ENCODE measurements at places on chromosomes 7 and 10.

DNA sequence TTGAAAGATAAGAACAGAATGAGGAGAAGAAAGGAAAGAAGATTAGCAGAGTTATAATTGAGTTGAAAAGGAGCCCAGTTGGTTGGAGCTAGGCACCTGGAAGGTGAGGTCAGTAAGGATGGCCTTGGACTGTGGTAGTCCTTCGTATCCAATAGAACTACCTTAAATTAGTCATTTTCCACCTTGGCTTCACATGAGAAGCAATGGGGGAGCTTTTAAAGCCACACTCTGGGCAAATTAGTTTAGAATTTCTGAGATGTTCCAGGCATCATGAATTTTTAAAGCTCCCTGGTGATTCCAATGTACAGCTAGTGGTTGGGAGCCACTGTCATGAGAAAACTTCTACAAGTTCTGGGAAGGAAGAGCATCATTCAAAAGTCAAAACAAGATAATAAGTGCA is 27.3 kb upstream of the CYP3A5 start:
- DNase-seq, result no peak

DNA sequence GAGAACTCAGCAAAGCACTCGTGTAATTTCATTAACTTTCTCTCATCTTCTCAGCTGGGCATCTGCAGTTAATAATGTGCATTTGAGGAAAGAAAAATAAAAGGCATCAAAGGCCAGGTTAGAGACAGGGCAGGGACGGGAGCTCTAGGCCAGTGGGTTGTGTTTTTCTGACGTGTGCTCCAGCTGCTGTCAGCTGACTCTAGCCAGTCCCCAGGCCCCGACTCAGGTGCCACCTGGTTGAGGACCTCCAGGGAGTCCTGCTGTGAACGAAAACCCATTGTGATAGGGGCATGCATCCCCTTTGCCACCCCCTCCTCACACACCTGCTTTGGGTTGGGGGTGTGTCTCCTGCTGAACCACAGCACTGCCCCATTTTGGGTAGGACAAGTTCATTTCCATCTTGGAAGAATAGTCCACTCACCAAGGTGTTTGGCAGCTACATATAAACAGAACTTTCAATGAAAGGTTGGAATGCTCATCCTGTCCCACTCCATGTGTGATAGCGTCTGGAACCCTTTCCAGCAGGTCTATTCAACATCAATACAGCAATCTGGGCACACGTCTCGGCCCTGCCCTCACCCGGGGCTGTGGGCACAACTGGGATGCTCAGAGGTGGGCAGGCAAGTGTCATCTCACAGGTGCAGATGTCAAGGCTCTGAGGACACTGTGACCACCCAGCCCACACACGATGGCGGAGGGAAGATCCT is 146.1 kb upstream of the FAM20C start:
- DNase-seq, result no peak

- no peak for DNase-seq
Measured at GRCh38 chr7:149764481-149765398, 8.6 kb downstream of the ZNF467 start.

DNA sequence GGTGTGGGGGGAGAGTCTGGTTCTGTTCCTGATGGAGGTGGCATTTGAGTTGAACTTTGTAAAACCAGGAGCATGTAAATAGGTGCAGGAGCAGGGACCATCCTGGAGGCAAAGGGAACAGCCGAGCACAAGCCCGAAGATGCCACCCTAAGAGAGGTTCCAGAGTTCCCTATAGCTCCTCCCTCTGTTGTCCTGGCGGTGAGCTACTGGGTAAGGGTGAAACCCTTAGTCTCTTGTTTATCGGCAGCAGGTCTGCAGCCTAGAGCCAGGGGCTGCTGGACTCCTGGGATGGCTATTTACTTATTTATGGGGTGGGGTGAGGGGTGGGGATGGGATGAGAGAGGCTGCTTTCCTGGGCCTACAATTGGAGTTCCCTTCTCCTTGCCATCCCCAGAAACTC is 6.5 kb upstream of the LBX1 start:
- DNase-seq, result no peak

DNA sequence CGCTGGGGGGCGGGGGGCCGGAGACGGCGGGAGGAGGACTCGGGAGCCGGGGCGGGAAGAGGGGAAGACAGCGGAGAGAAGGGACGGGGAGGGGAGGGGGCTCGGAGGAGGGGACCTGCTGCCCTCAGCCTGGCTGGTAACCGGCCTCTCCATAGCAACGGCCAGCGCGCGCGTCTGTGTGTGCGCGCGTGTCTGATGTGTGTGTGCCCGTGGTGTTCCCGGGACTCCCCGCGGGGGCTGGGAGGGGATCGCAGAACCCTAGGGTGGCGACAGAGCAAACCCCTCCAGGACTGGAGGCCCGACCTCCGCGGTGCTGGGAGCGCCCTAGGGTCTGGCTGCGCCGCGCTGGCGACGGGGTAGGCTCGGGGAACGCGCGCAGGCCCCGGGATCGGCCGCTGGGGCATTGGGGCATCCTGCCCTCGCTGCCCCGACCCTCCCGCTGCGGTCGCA is 356.3 kb downstream of the DNAJB6 start:
- DNase-seq, result no peak

DNA sequence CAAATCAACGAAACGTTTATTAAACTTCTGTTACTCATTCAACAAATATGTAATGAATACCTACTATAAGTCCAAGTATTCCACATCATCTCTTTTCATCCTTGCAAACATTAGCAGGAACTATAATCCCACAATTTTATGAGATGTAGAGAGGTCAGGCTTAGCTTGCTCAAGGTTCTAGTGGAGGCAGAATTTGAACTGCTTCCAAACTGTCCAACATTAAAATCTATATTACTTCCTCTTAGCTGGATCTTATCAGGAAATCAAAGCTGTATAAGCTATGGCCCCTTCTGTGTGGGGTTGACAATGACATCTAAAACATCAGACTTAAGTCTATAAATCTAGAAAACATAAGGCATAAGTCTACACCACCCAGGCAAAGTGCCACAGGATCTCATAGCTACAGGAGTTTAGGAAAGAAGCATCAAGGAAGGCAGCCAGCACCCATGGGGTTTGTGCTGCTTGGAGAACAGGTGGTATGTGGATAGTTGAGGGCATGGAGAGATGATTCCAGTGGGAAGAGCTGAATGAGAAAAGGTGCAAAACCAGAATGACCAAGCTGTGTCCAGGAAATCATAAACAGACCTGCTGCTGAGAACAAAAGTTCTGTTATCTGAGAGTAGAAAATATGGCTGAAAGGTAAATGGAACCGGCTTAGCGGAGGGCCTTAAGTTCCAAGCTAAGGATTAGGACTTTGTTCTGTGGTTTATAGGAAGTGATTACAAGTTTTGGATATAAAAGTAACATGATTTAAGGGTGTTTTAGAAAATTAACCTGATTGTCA is 34.5 kb downstream of the PAPSS2 start:
- DNase-seq, result no peak

- no peak for DNase-seq
Measured at GRCh38 chr10:71980181-71981014, 16.2 kb downstream of the CHST3 start.

DNA sequence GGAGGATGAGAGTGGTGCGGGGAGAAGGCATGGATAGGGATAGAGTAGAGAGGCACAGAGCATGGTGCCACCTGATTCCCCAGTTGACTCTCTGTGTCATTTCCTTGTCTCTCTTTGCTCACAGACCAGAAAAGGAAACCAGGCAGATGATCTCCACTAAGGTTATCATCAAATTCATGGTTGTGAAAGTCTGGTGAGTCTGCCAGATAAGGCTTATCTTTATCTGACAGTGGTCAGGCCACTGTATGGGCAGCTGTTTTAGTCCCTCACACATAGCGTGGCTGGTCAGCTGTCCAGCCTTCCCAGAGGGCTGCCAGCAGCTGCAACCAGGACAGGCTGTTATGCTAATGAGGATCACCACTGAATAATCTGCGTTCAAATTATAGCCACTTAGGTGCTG is 99.0 kb downstream of the ADRA2A start:
- DNase-seq, result no peak

DNA sequence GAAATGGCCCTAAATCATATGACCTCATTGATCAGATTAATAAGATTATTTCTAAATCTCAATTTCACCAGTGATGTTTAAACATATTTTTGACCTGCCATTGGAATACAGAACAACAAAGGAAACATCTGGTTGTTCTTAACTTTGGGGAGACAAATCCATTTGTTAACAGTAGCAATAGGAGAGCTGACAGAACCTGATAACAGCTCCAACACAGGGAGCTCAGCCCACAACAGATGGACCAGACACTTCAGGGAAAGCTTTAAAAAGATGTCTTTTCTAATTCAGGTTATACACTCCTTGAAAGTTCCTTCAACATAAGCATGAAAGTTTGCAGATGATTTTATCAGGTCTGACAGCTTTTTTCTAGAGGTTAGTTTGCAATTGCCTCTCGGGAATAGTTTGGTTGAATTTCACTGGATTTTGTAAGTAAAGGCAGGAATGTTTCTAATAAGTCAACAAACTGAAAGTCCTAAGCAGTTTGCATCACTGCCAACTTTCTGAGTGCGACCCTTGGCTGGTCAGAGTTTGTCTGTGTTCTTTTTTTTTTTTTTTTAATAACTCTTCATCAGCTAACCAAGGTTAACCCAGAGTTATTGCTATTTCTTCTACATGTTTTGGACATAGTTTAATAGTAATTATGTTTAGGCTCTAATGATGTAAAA is 6.5 kb upstream of the MET start:
- no peak for DNase-seq

GRCh38 chr7:99420213-99420612 is 11.4 kb downstream of the BUD31 start:
- no peak for DNase-seq

DNA sequence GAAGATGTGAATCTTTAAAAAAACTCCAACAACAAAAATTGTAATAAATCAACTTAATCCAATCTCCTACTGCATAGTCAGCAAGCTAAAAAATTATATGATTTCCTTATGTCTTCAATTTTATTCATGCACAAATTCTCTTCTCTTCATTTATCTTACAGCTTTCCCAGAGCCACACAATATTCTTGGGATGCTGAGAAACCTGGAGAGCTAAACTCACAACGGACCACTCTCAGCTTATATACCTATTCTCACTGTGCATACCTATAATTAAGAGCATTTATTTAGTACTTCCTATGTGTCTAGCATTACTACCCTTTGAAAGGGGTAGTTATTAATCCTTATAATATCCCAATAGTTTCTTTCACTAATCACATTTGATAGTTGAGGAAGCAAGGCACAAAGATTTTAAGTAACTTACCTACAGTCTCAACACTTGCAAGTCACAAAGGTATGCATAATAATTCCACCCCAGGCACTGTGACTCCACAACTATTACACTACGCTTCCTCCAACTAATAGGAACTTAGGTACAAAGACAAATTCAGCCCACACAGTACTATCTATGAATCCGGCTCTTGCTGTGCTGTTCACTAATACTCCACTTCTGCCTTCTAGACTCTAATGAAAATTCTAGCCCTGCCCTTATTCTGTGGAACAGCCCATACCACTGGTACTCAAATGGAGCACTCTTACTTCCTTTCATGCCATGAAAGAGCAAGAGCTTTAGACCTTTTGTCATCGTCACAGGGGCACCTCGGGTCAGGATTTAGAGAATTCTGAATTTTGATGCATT is 5.1 kb downstream of the CCDC71L start:
- DNase-seq, result no peak

GRCh38 chr7:134704827-134705226 is 58.2 kb downstream of the BPGM start:
- DNase-seq, result no peak

DNA sequence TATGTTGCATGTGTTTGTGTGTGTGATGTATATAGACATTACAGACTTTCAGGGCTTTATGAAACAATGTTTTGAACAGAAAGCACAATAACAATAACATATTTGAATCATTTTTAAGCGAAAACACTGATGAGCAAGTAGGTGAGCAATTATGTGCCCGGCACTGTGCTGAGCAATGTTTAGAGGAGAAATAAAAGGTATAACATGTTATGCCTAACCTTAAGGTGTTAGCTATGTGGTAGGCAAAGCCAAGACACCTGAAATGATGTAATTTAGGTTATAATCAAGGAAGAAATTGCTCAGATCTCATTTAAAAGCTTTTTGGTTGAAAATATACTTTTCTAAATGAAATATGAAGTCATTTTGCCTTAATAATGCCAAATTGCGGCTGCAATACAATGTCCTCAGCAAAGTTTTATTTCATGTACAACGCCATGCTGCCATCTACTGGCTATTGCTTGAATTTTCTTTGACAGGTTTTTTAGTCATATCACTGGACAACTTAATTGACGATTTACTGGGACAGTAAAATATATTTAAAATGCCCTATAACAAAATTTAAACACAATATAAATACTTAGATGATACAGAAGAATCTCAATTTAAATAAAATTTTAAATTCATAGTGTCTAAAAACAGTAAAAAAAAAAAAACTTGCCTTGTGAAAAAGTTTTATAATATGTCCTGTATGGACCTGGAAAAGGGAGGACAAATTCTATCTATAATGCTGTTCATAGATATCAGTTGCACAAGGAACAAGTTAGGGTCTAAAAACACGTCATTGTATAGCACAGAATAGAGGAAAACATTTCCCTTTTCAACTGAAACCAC is 131.1 kb upstream of the CDK1 start:
- no peak for DNase-seq

- DNase-seq, result no peak
Measured at GRCh38 chr7:29320577-29320976, 126.0 kb downstream of the CHN2 start.

GRCh38 chr10:131009791-131010190 is 301.7 kb downstream of the TCERG1L start:
- no peak for DNase-seq

DNA sequence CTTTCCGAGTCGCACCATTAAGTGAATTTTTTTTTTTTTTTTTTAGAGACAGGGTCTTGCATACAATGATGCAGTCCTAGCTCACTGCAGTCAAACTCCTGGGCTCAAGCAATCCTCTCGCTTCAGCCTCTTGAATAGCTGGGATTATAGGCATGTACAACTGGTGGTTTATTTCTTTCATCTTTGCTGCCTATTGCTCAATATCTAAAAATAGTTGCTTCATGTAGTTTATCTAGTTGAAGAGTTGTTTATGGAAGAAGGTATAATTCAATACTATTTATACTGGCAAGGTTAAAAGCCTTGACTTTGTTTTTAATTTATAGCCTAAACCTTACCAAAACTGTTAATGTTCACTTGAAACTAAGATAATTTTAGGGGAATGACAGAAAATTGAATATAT is 66.9 kb downstream of the SEMA3D start:
- no peak for DNase-seq

DNA sequence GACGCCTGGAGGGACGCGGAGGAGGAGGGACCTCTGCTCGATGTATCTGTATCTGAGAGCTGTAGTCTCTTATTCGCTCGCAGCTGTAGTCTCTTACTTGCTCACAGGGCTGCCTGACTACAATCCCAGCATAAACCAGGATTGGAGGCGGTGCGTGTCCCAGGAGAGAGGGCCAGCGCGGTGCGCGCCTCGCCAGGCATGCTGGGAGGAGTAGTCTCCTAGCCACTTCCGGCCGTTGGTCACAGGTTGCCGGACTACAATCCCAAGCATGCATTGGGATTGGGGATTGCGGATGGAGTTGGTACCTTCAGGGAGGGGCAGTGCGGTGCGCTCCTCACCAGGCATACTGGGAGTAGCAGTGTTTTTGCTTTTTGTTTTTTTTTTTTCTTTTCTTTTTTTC is 421.7 kb upstream of the NUPR2 start:
- no peak for DNase-seq
